ENCODE measurements at places on chromosomes 16 and 17. TPM values are rescaled to one million over a fixed set of nuclear protein-coding genes. Genes with fewer than 3 reads are reported as not detected.

GRCh38 chr16:89368604-89369249 lies 121.6 kb downstream of the ANKRD11 start:
- DNase-seq = no peak

- DNase-seq = no peak
Measured at GRCh38 chr16:78060295-78060694, 37.9 kb downstream of the CLEC3A start.

- DNase-seq = no peak
Measured at GRCh38 chr17:36089888-36090836, at the start of gene CCL3. Gene CCL3 (minus strand): TSS chr17:36090143. CDS start chr17:36090058, 85 bp downstream.

DNA sequence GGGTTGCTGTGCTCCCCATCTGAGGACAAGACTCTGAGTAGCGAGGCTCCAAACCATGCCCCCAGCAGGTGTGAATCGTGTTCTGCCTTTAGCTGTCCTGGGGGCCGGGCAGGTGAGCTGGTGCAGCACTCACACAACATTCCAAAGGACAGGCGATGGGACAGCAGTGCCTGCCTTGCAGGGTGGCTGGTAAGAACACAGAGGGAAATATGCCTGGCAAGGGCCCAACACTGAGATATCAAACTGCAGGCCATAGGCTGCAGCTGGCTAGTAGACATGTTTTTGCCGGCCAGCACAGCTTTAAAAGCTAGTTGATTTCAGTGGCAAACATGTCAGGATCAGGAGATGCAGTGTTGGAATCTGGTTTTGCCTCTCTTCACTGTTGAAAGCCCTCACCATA lies 23.6 kb downstream of the CLEC16A start:
- DNase-seq = no peak

Gene GAS7
- 8.5 TPM for total RNA-seq

Gene EZH1
- total RNA-seq = 11.3 TPM

Gene RNF43
- total RNA-seq = not detected

Gene KRTAP1-5
- not detected for total RNA-seq

Gene KRT26
- not detected for total RNA-seq
